Fibroblast of skin of left biceps (primary cell): ENCODE measurements at places on chromosomes 11 and 22.

DNA sequence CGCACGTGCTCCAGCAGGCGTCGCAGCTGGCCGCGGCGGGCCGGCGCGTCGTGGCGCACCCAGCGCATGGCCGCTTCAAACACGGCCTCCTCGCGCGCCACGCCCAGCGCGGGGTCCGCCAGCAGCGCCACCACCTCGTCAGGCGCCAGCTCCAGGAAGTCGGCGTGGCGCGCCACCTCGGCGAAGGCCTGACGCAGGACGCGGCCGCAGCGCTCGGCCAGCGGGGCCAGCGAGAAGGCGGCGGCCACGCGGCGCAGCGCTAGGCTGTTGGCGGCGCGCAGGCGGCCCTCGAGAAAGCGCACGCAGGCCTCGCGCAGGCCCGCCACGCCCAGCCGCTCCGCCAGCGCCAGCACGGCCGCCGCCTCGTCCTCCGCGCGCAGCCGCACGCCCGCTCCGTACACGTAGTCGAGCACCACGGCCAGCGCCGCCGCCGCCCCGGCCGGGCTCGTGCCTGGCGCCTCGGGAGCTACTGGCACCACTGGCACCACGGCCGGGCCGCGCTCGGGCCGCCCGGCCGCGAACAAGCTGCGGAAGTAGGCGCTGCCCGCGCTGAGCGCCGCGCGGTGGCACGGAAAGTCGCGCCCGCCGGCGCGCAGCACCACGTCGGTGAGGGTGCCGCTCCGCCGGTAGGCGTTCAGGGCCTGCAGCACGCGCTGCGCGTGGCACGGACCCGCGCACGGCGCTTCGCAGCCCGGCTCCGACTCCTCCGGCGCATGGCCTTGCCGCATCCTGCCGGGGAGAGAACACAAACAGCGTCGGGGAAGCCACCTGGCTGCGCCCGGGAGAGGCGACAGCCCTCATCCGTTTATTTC, 2.9 kb downstream of the KLHL35 start:
- peak; percentile 28 for DNase-seq

GRCh38 chr22:45231293-45231692, 9.4 kb downstream of the KIAA0930 start:
- no peak for DNase-seq

- no peak for DNase-seq
Measured at GRCh38 chr11:86453290-86454030, 78.8 kb downstream of the CCDC81 start.

GRCh38 chr22:29553351-29554224, at the start of gene THOC5:
Gene THOC5 (minus strand): TSS chr22:29553757. CDS start chr22:29549147, 4,610 bp downstream.
- DNase-seq: peak; percentile 84

- DNase-seq: no peak
Measured at GRCh38 chr11:112285841-112286311, 25.2 kb upstream of the PLET1 start.

DNA sequence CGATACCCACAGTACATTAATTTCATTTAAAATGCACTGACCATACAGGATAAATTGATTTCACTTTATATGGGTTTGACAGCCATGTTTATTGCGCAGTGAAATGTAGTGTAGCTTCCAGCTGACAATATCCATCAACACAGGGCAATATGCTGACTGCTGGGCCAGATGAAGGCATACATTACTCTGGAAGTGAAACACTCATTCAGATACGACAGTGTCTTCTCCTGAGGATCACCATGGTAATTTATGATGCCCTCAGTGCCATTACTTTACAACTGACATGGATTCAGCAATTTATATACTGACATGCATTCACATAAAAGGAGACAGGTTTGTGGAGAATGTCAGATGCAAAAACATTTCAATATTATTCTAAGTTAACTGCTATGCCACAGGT, 365.1 kb downstream of the SOX6 start:
- DNase-seq: no peak

- no peak for DNase-seq
Measured at GRCh38 chr22:24408630-24409029, 18.8 kb upstream of the ADORA2A start.

DNA sequence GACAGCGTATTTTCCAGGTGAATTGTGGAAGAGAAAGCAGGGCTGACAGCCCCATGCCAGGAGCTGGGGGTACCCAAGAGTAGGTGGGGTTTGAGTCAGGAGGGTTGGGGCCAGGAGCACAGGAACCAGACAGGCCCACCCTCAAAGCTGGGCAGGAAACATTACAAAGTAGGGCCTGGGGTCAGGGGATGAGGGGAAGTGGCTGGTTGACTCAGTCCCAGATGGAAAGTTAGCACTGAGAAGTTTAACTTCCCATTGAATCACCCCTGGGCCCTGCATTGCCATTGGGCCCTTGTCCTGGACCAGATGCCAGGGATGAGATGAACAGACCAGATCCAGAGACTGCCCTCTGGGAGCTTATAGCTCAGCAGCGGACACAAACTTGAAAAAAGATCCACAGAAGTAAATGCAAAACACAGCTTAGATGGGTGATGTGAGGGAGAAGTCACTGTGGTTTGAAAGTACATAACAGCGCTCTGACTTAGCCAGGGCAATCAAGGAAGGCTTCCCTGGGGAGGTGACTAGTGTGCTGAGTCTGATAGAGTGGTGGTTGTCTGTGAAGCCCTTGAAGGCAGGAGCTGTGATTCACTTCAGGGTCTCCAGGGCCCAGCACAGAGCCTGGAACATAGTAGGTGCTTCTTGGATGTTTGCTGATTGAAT, 2.2 kb downstream of the MAFF start:
- no peak for DNase-seq

DNA sequence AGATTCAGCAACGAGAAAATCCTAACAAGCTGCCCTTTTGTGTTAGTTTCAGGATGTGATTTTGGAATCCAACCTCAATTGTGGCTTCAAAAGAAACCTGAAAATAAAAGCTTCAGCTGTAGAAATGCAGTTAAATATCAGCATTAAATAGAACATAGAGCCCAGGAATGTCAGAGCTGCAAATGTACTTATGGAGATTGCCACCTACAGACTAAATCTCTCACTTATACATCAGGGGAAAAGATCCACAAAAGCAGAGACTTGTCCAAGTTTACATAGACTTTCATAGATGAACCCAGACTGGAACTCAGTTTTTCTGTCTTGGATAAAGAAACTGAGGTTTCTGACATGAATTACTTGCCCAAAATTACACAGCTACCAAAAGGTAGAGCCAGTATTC, 446.6 kb downstream of the DLG2 start:
- DNase-seq: no peak

- no peak for DNase-seq
Measured at GRCh38 chr11:95293116-95293515, 62.1 kb upstream of the SESN3 start.

DNA sequence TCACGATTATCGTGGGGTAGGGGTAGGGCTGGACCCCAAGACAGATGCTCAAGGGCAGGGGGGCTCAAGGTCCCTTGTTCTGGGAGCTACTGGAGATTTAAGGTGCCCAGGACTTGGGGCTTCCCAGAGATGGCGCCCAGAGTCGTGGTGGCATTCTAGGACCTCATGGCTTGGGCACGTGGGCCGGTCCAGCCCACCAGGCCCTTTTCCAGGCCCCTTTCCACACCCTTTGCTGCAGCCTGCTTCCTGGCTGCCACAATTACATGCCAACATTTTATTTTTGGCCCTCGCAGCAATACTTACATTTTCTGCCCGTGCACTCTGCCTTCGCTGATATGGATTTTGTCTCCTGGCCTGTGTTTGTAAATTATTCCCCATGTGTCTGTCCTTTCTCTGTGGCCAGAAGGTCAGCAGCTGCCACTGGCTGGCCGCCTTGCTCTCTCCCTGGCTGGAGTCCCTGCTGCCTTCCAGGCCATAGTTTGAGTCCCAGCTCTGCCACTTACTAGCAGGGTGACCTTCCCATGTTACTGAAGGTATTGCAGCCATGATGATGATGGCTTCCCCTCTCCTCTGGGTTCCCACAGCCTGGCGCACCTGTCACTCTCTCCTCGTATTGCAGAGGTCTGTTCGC, 11.2 kb downstream of the MB start:
- DNase-seq: no peak

DNA sequence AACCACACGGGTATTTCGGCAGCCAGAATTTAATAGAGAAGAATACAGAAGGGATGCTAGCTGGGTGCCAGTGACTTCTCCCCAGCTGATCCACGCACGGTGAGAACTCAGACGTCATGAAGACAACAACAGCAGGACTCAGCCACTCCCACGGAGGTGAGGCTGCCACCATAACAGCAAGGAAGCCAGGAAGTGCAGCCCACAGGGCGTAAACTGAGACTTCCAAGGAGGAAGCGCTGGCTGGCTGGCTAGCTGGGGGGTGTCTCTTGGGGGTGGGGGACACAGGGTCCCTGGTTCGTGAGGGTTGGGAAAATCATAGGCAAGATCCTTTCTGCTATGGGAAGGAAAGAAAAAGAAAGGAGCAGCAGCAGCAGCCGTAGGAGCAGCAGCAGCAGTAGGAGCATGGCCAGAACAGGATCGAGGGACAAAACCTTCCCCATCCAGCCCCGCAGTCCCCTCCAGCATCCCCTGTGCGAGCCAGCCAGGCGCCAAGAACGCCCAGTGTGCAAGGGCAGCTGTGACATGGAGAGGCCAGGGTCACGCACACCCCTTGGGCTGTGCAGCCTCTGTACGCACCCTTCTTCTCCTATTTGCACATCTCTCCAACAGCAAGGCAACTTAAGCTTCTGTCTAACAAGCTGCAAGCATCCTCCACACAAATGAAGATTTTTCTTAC, 49.6 kb upstream of the SHANK2 start:
- DNase-seq: no peak
